NK-92 treated with Interleukin-12 subunit alpha and Interleukin-12 subunit beta, amount 100 ng/mL, for 24 hours (cell line): ENCODE measurements at places on chromosomes 1 and 21.

DNA sequence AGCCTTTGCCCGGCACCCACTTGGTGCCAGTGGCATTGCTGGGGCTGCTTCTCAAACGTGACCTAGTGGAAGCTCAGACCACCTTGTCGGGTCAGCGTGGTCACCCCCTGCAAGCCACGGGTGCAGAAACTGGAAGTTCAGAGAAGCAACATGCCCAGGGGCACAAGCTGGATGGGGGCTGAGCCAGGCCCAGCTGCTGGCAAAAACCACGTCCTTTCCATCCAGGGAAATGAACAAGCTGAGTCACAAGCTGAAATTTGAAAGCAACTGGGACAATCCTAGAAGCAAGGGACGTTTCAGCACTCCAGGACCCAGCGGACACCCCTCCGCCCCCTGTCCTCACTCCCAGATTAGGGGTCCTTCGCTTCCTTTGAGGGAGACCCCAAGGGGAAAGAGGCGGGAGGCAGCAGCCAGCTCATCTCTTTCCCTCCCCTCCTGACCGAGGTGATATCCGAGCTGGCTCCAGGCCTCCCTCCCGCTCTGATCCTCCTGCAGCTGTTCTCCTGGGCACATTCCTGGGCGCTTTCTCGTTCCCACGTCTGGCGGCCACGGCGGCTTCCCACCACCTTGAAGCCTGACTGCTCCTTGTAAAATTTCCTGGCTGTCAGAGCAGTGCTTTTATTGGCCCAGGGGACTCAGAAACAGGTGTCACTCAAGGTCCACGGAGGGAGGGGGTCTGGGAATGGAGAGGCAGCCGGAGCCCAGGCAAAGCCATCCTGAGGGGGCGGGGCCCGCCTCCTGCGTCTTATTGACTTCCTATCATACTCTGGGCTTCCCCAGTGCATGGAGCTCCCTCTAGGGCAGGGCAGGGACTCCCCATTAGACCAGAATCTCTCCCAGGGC is 62.8 kb downstream of the PAX7 start:
- DNase-seq = no peak

GRCh38 chr1:232182236-232182635 is 447.7 kb downstream of the SIPA1L2 start:
- DNase-seq = no peak

GRCh38 chr1:86499987-86500593 is 31.4 kb downstream of the CLCA1 start:
- no peak for DNase-seq

DNA sequence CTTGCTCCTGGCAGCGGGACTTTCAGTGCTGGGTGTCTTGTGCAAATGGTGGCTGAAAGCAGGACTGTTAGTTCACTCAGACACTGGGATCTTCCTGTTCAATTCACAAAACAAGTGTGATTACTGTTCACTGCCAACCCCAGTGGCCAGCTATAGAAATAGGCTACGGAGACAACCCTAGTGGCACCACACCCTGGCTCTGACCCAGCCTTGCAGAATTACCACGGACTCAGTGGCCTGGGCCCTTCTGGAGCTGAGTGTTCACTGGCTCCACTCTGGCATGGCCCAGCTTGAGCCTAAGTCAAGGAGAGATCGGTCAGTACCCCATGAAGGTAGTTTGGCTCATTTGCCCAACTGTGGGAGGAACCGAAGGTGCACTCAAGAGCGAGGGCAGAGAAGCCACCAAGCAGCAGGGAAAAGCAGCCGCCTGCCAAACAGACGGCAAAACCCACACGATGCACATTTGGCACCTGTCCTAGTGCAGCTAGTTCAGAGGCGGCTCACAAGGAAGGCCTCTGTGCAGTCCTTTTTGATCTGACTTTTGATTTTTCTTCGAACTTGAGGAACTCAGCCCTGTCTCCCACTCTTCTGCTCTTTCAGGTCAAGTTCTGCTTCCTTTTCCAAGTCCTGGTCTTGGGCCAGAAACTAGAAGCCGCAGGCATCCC is 5.9 kb downstream of the KIAA2013 start:
- no peak for DNase-seq

- no peak for DNase-seq
These were observed 33.4 kb downstream of the PTGER3 start for GRCh38 chr1:71014178-71014579.

DNA sequence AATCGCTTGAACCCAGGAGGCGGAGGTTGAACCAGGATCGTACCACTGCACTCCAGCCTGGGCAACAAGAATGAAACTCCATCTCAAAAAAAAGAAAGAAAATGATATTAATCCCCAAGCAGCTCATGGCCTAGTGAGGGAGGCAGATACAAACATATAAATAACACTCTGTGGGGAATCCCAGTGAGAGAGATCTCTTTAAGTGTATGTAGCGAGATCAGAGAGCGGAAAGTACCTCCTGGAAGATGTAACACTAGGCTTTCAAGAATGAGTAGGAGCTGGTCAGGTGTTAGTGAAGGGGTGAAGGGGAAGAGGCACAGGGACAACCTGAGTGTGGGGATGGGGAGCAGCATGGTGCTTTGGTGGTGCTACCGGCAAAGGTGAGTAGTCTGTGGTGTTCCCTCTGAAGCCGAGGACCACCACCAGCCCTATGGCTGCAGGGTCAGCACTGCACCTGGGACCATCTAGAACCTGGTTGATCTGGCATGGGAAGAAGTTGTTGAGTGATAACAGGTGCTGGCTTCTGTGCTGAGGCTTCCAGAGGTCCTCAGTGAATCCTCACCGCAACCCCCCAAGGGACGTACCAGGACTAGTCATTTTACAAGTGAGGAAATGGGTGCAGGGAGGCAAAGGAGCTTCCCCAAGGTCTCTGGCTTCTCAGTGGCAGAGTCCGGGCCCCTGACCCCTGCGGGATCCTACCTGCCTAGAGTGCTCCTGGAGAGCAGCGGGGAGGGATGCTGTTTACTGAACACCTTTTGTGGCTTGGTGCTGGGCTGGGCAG is 367.6 kb upstream of the VAMP3 start:
- DNase-seq = no peak

DNA sequence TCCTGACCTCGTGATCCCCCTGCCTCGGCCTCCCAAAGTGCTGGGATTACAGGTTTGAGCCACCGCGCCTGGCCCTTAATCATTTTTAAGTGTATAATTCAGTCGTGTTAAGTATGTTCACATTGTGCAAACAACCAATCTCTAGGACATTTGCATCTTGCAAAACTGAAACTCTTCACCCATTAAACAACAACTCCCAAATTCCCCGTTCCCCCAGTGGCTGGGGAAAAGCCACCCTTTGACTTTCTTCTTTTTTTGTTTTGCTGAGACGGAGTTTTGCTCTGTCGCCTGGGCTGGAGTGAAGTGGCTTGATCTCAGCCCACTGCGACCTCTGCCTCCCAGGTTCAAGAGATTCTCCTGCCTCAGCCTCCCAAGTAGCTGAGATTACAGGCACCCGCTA is 6.5 kb upstream of the THEMIS2 start:
- DNase-seq = no peak

GRCh38 chr1:222654849-222655248 is 37.0 kb downstream of the MIA3 start:
- DNase-seq = no peak

GRCh38 chr1:84757301-84757700 is 67.0 kb upstream of the SSX2IP start:
- DNase-seq = no peak

DNA sequence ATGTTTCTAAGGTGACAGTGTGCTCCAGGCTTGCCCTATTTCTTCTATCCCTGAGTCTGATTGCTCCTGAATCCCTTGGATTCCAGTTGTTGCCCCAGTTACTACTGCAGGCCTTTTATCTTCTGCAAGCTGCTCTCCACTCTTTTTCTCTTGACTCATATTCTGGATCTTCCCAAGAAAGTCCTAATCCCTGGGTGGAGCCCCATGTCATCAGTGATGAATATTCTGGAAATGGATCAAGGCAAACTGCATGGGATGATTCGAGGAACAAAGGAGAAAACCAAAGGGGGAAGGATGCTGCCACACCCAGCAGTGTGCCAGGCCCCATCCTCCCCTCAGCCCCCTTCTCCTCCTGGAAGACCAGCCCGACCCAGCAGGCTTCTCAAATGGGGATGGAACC is 63.3 kb upstream of the ATP2B4 start:
- DNase-seq = no peak

GRCh38 chr1:205317311-205317917 is 4.1 kb downstream of the NUAK2 start:
- no peak for DNase-seq

DNA sequence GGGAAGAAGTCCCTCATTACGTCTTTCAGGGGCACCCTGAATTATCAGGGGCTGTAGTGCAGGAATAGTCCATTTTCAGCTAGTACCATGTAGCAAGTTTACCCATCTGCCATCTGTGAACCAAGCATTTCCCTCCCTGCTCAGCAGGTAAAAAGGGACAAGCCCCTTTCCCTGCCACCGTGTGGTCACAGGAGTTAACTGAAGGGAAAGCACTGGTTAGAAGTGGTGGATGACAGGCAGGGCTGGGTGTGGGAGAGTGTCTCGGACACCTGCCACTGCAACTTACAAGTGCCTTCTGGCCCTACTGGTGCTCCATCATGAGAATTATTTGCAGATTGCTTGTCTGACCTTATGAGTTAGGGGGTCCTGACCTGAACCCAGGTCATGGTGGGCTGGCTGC is 32.0 kb upstream of the IGSF5 start:
- no peak for DNase-seq

DNA sequence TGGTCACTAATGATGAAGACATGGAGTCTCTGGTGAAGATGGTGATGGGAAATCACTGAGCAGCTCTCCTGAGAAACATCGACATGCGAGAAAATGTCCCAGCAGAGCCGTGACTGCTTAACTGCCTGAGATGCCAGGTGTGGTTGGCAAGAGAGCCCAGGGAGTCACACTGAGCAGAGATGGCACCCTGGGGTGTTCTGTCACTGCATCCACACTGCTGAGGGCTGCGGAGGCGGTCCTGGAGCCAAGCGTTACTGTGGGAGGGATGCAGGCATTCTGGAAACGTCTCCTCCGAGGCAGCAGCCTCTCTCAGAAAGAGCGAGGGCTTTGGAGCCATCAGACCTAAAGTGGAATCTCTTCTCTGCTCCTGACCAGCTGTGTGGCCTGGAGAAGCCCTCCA is 57.2 kb downstream of the EPHB2 start:
- DNase-seq = no peak

- no peak for DNase-seq
These were observed 48.0 kb upstream of the FOXD3 start for GRCh38 chr1:63274371-63274770.
